Fibroblast of villous mesenchyme (primary cell): ENCODE measurements at places on chromosomes 1 and 21. TPM values are rescaled to one million over a fixed set of nuclear protein-coding genes. Genes with fewer than 3 reads are reported as not detected.

DNA sequence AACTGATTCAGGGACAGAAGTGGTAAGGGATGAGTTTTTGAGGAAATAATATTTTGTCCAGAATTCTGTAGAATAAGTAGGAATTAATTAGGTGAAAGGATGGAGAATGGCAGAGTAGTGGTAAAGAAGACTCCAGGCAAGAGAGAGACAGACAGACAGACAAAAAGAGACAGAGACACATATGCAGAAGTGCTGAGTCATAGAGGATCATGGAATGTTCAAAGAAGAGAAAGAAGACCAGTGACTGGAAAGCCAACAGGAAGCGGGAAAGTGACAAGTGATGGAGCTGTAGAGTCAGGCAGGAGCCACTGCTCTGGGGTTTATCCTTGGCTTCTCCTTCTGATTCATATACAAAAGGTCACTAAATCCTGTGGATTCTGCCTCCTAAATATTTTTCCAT lies 85.9 kb downstream of the UROD start:
- DNase-seq, result peak; percentile 20

IL22RA1 gene
- total RNA-seq, result not detected in 2 replicates

FLG2 gene
- not detected in 2 replicates for total RNA-seq

DNA sequence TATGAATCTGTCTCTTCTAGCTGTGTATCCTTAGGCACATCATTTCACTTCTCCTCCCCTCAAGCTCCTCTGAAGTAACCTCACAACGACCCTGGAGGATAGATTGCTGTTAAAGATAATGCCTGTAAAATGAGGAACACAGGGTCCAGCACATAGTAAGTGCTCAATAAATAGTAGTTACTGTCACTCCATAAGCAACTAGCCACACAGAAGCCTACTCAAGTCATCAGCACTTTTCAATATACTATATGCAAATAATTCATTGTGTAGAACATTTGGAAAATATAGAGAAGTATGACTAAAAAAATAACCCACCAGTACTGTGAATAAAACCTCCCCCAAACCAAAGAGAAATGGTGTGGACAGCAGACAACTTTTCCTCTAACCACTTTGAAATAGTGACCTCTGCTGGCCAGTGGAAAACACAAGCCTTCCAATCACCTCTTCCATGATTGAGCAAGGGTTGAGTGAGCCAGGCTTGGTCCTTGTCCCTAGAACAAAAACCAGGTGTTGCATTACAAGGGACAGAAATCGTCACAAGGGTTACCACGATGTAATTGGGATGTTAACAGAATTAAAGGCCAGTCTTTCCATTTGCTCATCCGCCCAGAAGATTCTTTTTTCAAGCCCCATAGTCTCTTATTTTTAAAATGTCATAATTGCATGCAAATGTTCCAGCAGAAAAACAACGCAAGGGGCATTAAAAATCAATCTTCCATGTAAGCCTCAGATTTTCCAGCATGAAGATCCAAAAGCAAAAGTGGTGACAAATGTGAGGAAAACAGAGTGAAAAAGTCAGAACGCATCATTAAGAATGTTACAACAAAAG lies 15.7 kb upstream of the GLIS1 start:
- DNase-seq, result peak; percentile 72

GRCh38 chr1:7108251-7108650 lies 323.0 kb downstream of the CAMTA1 start:
- no peak for DNase-seq

GRCh38 chr21:42495765-42496119 lies 282 bp downstream of the RSPH1 start:
- peak; percentile 23 for DNase-seq

DNA sequence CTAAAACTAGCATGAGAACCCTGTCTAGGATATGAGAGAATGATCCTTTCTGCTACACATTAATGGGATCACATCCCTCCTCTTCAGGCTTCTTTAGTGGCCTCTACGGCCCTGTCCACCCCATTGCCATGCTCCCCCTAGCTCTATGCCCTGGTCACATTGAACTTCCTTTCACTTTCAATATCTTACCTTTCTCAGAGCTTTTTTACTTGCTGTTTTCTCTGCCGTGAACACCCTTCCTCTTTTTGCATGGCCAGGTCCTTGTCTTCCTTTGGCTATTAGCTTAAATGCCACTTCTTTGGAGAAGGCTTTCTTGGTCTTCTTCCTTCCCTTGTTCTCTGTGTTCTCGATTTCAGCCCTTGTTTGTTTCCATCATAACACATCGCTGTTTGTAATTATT lies 97.4 kb downstream of the GIPC2 start:
- no peak for DNase-seq
